ENCODE measurements at places on chromosomes 2 and 18.

DNA sequence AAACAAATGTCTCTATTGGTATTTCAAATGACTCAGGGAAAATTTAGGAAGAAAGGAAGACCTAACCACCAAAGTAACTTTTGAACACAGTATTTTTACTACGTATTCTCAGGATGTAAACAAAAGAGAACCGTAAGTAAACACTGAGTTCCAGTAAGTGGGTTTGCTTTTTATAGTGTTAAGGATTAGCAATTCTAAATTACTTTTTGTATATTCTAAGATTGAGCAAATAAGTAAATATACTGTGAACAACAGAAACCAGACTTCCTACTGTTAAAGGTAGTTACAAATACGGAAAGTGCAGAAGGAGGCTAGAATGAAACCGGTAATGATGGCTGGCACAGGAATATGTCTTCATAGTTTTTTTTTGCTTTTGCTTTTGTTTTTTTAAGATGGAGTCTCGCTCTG, 31.5 kb downstream of the SESTD1 start:
- no peak for DNase-seq

DNA sequence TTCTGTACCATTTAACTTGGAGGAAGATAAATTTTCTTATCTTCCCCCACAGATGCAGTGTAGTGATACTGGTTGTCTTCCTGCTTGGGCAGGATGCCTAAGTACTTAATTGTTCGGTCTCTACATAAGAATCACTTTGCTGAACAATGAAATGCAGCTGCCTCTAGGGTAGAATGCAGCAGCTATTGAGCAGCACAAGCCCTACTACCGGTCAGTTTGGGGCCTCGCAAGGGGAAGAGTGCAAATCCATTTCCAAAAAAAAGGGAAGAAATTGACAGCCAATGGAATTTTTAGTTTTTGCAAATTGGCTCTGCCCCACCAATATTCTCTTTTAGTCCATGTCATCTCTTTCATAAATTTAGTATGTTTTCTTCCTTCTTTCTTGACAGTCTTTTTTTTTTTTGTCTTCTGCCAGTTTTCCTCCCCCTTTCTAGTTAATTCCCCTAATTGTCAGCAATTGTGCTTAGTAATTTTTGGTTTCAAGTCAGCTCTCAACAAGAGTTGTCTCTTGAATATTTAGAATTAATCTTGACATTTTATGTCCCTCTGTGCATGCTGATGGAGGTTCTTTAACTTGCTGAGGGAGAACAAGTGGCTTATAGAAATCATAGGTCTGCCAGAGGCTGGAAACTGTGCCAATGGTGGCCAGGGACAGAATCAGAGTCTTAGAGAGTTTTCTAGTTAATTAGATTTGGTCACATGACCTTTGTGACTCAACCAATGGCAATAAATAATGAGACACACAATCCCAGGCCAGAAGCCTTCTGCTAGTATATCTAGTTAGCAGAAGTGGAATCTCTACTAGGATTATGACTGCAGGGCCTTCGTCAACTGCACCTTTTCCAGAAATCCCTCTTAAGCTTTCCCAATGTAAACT, 270.0 kb downstream of the CTNNA2 start:
- no peak for DNase-seq

- no peak for DNase-seq
These were observed 42.0 kb downstream of the ITGA4 start for GRCh38 chr2:181499231-181499630.

DNA sequence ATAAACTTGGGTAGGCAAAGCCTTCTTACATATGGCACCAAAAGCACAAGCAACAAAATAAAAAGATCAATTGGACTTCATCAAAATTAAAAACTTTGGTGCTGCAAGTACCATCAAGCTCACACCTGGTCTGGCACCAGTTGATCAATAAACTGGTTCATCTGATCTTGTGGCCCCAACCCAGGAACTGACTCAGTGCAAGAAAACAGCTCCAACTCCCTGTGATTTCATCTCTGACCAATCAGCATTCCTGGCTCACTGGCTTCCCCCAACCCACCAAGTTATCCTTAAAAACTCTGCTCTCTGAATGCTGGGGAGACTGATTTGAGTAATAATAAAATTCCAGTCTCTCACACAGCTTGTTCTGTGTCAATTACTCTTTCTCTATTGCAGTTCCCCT, 8.4 kb downstream of the EPG5 start:
- DNase-seq, result no peak

DNA sequence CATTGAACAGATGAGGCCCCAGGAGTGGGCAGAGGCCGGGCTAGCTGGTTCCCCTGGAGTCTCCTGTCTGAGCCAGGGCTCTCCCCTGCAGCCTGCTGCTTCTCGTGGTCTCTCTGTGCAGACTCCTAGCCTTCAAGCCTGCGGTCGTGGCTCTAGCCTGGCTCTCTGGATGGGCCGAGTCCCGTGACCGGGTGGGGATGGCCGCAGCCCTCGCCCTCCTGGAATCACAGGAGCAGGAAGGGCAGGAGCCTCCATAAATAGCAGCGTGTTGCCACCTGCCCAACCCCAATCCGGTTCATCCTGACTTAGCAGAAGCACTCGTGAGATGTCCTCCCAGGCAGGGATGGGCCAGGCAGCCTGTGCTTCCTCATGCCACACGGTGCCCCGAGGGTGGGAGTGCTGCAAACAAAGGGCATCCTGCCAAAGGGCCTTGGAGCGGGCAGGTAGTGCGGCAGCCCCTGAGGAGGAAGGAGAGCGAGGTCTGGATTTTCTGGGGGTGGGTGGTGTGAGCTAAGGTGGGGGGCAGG, 43.9 kb downstream of the FOSL2 start:
- DNase-seq, result no peak

GRCh38 chr2:233935426-233935825, 18.3 kb downstream of the TRPM8 start:
- no peak for DNase-seq

- DNase-seq, result no peak
These were observed 335.3 kb downstream of the RIT2 start for GRCh38 chr18:42780171-42780570.

DNA sequence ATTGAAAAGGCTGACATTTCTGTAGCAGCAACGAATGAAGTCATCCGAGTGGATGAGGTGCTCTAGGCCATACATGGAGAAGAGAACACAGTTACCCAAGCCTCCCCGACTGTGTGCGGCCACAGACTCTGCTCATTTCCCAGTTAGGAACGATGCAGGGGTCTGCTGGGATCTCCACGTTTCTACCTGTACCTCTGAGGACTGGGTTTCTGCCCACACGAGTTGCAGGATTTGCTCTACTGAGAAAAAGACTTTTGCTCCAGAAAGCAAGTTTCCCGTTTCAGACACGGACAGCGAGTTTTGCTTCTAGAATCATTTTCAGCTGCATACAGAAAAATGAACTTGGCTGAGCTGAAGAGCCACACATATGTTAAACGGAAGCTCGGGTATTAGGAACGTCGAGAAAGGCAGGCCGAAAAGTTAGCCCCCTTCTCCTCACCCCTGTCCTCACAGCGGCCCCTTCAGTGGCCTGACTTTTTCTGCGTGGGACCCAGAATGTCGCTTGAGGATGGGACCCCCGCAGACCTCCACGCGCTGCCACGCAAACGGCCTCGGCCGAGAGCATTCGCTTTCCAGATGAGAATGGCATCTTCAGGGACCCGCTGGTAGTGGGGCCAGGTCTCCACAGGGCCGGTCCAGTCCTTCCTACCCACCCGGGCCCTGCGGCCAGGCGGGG, 582 bp upstream of the RAB31 start:
- DNase-seq, result no peak

- DNase-seq, result no peak
These were observed 11.4 kb upstream of the NEU4 start for GRCh38 chr2:241797441-241798080.

- no peak for DNase-seq
These were observed 133.7 kb downstream of the COMMD1 start for GRCh38 chr2:62038975-62039771.

GRCh38 chr18:64332835-64333234, 183.9 kb upstream of the LINC00305 start:
- no peak for DNase-seq

DNA sequence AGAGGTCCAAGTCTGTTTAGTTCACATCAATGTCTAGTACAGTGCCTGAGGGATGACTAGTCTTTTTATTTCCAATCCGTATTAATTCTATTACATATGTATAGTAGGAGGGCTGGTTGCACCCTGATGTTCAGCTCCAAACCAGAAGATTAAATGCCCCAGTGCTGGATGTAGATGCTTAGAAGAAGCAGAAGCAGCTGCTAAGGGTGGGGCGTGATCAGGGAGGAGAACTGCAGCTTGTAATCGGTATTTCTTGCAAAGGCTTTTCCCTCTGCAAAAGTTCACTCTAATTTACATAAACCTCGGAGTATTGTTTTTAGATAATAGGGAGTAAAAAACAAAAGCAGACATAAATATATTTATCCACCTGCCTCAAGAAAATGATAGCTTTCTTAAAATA, 145.3 kb upstream of the ITGA4 start:
- no peak for DNase-seq

GRCh38 chr2:133235968-133236367, 332.3 kb downstream of the NCKAP5 start:
- no peak for DNase-seq

- no peak for DNase-seq
These were observed 67.5 kb downstream of the TANC1 start for GRCh38 chr2:159035790-159036411.

DNA sequence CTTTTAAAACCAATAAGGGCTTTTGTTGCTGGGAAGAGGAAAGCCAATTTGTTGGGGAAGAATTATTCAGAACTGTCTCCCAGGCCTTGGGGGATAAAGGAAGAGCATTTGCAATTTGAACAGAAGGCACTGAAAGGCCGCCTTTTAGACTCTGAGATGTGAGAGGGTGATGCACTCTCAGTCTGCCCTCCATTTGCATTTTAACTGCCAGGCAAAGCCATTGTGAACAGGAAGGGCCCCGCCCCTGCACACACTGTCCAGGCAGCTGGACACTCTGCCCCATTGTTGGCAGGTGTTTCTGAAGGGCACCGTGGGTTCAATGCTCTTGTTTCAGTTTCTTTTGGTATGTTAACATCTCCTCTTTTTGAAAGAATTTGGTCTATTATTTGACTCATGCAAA, 169.5 kb upstream of the COPS8 start:
- DNase-seq, result no peak

DNA sequence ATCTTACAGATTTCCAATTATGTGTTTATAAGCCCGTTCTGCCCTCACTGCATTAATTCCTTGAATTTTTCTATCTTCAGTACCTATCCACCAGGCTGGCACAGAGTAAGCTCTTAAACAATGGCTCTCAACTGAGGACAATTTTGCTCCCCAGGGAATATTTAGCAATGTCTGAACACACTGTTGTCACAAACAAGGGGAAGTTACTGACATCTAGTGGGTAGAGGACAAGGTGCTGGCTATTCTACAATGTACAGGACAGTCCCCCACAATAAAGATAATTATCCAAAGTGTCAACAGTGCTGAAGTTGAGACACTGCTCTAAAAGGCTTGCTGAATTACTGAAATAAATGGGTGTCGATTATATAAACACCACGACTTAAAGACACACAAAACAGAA, 5.0 kb downstream of the NDUFS1 start:
- no peak for DNase-seq

DNA sequence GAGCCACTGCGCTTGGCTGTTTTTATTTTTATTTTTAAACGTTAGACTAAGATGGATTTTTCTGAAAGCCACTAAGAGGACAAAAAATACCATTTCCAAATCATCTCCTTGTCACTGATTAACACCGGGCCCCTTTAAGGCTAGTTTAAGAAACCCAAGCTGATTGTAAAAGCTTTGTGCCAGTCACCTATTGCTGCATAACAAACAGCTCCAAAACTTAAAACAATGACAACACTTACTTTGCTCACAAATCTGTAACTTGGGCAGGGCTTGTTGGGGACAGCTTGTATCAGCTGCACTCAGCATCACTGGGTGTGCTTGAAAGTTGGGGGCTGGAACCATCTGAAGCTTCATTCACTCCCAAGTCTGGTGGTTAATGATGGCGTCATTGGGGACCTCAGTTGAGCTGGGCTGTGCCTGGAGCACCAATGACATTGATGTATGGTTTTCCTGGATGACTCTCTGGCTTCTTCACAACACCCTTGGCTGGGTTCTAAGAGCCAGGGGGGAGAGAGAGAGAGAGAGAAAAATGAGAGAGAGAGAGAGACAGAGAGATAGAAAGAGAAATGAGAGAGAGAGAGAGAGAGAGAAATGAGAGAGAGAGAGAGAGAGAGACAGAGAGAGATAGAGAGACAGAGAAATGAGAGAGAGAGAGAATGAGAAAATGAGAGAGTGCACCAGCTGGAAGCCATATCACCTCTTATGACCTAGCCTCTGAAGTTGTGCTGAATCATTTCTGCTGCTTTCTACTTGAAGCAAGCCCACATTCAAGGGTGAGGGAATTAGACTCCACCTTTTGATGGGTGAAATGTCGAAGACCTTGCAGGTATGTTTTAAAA, 26.0 kb upstream of the ATG16L1 start:
- no peak for DNase-seq

GRCh38 chr2:148702475-148702874, 57.9 kb downstream of the EPC2 start:
- no peak for DNase-seq

GRCh38 chr2:226338825-226339224, 460.8 kb downstream of the IRS1 start:
- no peak for DNase-seq

DNA sequence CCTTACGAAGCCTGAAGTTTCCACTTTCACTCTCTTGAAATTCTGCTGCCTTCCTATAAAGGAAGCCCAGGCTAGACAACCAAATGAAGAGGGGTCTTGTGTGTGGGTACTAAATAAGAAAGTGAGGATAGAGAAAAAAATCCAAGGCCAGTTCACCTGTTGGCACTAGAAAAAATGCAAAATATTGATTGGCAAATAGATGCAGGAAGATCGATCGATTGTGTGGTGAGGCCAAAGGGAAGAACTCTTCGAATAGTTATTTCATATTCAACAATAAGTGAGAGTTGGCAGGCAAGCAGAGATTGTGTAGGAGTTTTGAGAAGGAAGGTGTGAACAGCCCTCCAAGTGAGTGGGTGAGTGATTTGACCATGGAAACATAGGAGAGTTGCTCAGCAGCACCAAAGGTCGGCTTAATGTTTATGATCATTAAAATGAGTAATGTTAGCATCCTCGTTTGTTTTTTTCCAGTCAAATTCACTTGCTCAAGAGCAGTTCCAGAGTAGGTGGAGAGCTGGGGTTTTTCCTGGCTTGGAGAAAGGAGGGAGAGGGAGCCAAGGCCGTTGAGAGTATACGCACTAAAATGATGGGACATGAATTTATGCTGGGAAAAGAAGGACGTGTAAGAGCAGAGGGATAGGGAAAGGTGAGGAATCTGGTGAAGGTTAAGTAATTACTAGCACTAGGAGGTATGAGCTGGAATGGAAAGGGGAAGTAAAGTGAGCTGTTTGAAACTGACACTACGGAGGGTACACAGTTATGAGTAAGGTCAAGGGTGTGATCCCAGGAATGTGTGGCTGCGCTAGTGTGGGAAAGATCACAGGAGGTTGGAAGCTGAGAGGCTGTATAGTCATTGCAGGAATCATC, 1.1 kb upstream of the NAPG start:
- DNase-seq, result no peak

All from activated gamma-delta T cell treated with anti-CD3 and anti-CD28 coated beads, Interleukin-2, amount 50 U/mL, for 16 hours (primary cell).